ENCODE measurements at places on chromosomes 5 and 9.

- no peak for DNase-seq
Observed at GRCh38 chr5:9784231-9784630, 154.1 kb upstream of the TAS2R1 start.

DNA sequence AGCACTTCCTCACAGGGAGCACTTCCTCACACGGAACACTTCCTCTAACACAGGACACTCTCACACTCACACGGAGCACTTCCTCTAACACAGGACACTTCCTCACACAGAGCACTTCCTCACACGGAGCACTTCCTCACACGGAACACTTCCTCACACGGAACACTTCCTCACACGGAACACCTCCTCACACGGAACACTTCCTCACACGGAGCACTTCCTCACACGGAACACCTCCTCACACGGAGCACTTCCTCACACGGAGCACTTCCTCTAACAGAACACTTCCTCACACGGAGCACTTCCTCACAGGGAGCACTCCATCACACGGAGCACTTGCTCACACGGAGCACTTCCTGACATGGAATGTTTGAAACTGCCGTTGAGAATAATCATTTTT, 13.4 kb downstream of the POMT1 start:
- no peak for DNase-seq

DNA sequence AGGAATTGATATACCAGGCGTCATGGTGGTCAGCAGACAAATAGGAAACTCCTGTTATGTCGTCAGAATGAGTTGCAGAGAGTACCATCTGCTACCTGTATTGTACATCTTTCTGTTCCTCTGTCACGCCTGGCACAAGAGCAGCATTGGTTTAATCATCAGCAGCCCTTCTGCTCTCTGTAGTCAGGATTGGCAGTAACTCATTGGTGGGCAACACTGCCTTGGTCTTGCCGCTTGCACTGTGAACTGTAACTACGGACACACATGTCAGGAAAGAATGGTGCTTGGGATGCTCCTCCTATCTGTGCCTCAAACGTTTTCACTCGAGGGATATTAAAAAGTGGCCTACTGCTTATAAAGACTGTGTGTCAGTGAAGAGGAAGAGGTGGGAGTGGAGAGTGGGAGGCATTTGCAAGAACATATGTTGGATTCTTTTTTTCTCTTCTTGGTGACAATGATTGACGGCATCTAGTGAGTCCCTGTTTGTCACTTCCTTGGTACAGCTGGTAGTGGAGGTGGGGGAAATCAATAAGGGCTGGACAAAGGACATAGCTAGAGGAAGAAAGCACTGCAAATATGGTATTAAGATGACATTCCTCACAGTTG, 76.6 kb downstream of the F2RL2 start:
- DNase-seq = no peak

DNA sequence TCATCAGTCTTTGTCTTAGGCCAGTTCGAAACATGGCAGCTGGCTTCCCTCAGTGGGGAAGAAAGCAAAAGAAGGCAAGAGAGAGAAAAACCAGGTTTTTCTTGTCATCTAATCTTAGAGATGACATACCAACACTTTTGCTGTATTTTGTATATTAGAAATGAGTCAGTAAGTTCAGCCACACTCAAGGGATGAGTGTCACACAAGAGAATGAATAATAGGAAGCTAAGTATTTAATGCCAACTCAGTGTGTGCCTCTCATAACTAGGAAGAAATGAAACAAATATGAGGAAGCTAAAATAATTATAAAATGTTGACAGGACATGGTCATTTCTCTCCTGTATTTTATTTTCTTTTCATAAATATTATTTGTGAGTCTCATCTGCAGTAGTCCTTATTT, 65.3 kb downstream of the CDH12 start:
- no peak for DNase-seq

DNA sequence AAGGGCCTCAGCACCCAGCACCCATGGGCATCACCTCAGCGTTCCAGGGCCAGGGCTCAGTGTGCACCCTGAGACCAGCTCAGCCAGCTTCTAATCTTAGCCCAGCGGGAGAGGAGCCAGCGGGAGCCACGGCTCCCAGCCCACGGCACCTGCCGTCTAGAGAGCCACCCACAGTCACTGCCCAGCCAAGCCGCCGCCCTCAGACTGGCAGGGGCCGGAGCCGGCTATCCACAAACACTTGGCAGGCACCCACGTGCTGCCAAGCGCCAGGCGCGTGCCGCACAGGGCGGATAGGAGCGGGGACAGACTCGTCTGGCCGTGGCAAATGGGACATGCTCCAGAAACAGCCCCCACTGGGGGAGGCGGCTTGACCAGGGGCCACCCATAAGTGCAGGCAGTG, 18.6 kb downstream of the BRD3 start:
- DNase-seq = no peak

DNA sequence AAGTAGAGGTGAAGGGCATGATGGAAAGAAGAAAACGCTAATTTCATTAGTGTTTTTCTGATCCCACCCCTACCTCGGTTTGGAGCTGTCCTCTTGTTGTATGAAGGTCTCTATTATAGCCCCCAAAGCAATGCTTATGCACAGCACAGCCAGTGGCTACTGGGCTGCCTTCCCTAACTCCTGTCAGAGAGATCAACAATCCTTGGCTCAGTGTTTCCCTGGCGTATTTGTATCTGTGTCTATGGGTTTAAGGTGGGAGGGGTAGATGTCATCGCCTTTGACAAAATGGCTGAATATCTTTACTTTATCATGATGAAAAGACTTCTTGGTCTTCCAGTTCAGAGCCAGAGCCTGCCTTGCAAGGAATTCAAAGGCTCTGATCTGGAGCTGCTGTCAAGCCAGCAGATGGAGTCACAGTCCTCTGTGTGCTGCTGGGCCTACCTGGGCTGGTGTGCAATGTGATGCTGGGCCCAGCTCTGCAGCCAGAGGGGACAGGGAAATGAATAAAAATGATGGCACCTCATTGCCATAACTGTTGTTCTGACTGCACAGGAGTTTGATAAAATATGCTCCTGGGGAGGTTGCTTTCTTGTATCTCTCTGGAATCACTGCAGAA, 20.1 kb upstream of the HSPA9 start:
- DNase-seq = no peak

GRCh38 chr5:155069961-155070360, 56.4 kb downstream of the KIF4B start:
- DNase-seq = no peak

- DNase-seq = no peak
Observed at GRCh38 chr5:136615251-136616119, 250.1 kb upstream of the TRPC7 start.

GRCh38 chr5:116371935-116372334, 202.7 kb downstream of the SEMA6A start:
- DNase-seq = no peak

Data from stimulated activated CD4-positive, alpha-beta T cell treated with anti-CD3 and anti-CD28 coated beads, Interleukin-2, amount 100 ng/mL, for 48 hours (primary cell).